Activated CD4-positive, alpha-beta T cell treated with anti-CD3 and anti-CD28 coated beads for 1 hour (primary cell): ENCODE measurements at places on chromosomes 6 and 20.

GRCh38 chr20:8082989-8083388 is 49.1 kb upstream of the PLCB1 start:
- no peak for DNase-seq

DNA sequence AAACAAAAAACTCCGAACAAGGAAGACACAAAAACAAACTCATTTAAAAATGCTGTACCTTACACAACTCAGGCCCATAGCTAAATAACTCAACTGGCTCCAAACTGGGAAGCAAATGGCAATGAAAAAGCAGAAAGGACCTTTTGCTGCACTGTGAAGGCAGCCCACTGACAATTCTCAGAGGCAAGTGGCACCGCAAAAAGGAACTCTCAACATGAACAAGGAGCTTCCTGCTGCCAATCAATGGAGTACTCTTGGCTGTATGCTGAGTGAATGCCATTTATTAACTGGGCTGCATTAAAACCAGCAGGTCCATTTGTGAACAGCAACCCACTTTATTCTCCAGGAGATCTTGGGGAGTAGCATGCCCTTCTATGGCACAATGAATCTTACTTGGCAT is 209.9 kb downstream of the PTPRK start:
- no peak for DNase-seq

- DNase-seq = no peak
Observed at GRCh38 chr20:52888096-52888495, 84.1 kb upstream of the TSHZ2 start.

DNA sequence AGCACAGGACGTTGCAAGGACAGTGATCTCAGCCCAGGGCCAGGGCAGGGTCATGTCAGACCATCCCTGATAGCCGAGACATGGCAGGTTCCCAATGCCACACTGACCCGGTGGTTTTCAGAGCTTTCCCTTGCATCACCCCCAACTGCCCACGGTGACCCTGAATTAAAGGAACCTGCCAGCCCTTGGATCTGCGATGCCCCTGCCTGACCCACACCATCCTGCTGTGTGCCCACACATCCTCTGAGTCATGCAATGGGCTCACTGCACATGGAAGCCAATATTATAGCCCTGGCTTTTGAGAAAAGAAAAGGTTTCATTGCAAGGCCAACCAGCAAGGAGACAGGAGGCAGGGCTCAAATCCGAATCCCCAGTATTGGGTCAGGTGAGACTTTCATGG is 132.6 kb upstream of the CST7 start:
- no peak for DNase-seq

DNA sequence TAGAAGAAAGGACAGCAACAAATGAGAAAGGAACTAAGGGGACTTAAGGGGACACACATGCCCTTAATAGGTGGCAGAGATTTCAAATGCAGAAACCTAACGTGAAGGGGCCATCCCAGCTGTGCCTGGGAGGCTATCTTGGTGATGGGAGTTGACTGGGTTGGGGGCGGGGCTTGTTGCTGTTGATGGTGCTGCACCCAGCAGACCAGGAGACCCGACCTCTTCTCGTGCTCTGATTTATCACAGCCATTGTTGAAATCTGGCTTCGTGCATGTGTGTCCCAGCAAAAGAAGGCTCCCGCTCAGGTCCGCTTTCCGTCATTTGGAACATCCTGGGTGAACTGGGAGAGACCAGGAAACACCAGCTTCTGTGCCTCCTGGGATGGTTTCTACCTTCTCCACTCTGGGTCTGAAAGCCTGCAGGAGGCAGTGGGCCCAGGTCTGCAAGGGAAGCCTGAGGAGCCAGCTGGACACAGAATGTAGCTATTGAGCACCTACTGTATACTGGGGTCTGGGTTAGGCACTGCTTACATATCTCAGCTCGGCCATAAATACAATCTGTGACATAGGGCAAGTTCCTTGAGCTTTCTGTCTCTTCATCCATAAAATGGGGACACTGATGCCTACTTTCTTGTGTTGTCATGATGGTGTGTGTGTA is 32.1 kb downstream of the TOX2 start:
- no peak for DNase-seq

DNA sequence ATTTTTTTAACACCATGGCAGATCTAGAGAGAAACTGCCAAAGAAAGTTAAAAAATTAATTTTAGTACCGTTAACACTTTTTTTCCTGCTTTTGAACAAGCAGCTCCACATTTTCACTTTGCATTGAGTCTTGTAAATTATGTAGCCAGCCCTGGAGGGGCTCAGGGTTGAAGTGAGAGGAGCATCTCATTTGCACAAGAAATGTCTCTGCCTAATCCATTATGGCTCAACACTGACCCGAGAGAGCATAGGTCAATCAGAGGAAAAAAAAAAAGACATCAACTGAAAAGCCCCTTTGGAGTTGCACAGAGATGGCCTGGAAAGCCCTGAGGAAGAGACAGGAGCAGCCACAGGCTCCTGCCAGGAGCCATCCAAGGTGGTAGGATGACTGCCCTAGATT is 4.3 kb upstream of the SLPI start:
- DNase-seq = no peak

DNA sequence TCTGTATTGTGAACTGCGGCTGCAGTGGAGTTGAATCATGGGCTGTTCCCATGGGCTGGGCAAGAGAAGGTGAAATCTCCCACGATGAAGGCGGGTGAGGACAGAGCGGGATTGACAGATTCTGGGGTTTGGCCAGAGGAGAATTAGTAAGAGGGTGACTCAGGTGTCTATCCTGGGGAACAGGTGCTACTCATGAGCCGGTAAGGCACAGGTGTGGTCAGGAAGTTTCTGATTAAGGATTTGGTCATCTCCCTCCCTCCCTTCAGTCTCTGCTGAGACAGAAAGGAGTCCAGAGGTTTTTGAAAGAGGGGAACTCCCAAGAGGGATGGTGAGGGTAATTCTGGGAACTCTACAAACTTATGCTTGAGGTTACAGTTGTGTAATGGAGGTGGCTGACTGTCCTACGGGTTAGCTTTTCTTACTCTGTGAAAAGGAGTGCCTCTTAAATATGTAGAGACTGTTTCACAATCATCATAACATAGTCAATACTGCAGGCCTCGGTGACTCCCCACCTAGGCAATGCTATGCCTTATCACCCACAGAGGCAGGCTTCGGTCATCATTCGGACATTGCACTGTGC is 31.5 kb downstream of the SERPINB1 start:
- DNase-seq = no peak

DNA sequence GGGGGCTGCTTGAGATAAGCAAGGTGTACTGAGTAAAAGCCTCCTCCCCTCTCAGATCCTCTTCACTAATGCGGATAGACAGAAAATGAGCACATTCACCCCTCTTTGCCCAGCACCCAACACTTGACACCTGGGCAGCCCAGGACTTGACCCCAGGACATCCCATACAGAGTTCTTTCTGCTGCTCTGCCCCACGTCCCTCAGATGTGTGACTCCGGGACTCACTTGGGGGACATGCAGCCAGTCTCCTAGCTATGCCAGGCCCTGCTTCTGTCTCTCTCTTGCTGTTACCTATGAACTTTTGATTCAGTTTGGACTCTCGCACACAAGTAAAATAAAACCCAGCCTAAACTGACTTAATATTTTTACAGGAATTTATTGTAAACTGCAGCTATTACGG is 159.9 kb downstream of the EYA2 start:
- no peak for DNase-seq

DNA sequence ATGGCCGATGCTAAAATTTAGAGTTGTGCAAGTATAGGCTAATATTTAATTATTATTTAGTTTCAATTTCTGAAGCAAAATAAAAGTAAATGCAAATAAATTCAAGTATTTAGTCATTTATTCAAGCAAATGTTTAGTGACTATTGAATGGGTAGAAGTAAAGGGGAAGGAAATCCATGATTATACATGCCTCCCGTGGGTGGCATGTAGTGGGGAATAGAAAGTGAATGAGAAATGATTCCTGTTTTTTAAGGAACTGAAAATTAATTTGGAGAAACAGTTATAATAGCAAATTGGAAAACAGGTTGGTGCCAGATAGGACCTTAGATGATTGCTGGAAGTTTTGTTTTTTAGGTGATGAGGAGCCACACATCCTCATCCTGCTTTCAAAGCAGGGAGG is 35.4 kb downstream of the FAM229B start:
- DNase-seq = no peak

- DNase-seq = no peak
Observed at GRCh38 chr20:16385462-16385861, 187.8 kb downstream of the KIF16B start.

DNA sequence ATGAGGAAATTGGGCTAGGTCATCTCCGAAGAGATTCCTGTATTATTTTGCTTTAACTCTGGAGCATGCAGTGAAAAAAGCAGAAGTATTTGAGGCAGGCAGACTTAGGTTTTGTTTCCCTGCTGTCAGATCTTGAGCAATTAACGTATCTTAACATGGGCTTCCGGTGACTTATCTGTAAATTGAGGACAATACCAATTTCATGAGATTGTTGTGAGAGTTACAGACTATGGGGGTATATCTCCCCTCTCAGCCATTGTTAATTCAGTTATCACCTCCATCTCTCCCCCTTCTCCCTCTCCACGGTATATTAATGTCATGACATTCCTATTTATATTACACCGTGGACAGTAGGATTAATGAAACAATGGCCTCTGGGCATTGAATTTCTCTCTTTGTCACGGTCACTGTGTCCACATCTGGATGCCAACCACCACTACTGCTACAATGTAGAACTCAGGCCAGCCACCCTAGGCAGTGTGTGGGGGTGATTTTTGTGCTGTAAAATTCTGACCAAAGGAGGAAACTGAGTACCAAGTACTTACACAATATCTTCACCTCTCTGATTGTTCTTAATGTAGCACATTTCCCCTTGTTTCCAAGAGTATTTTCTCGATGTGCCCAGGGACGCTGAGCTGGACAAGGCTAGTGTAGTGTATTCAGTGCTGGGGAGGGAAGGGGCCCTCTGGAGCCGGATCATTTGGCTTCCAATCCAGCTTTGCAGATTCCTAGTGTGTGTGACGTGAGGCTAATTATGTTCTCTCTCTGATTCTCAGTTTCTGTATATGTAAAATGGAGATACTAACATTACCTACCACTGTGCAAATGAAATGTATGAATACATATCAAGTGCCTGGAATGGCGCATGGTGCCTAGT is 77.2 kb downstream of the GCNT2 start:
- no peak for DNase-seq

- no peak for DNase-seq
Observed at GRCh38 chr20:25211273-25211672, 15.8 kb downstream of the ENTPD6 start.

- no peak for DNase-seq
Observed at GRCh38 chr20:38649275-38649891, 47.8 kb downstream of the ARHGAP40 start.

- DNase-seq = no peak
Observed at GRCh38 chr6:74420221-74420620, 724.2 kb downstream of the CD109 start.

- no peak for DNase-seq
Observed at GRCh38 chr6:140063021-140063399, 688.6 kb upstream of the CITED2 start.

GRCh38 chr6:133034509-133035206 is 206.5 kb upstream of the EYA4 start:
- DNase-seq = no peak

DNA sequence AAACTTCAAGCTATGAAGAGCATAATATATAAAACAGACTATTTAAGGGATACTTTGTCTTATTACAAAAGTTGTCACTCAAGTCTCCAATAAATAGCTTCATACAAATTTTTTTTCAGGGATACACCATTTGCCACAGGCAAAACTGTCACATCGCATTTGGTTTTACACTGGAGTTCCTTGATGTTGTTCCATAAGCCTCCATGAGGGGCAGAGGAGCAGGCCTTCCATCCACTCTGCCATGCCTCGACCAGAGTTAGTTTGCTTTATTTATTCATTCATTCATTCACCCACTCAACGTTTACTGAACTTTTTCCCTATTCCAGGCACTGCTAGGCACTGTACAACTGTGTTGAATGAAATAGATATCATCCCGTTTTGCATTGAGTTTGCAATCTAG is 246.6 kb downstream of the PHF3 start:
- DNase-seq = no peak

DNA sequence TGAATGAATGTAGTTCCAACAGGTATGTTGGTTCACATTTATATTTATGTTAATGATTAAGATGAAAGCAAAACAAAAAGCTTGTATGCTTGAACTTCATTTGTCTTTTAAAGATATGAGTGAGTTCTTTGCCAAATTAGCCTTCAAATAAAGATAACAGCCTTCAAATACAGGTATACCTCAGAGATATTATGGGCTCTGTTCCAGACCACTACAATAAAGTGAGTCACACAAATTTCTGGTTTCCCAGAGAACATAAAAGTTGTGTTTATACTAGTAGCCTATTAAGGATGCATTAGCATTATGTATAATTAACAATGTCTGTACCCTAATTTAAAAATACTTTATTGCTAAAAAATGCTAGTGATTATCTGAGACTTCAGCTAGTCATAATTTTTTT is 245.3 kb upstream of the MAN1A1 start:
- no peak for DNase-seq

GRCh38 chr20:5067877-5068645 is 51.7 kb downstream of the PCNA start:
- DNase-seq = no peak

- no peak for DNase-seq
Observed at GRCh38 chr6:121748376-121748775, 312.9 kb downstream of the GJA1 start.

GRCh38 chr6:8321671-8322404 is 113.5 kb downstream of the SLC35B3 start:
- no peak for DNase-seq

- no peak for DNase-seq
Observed at GRCh38 chr6:125950293-125950692, 6.3 kb upstream of the HINT3 start.

DNA sequence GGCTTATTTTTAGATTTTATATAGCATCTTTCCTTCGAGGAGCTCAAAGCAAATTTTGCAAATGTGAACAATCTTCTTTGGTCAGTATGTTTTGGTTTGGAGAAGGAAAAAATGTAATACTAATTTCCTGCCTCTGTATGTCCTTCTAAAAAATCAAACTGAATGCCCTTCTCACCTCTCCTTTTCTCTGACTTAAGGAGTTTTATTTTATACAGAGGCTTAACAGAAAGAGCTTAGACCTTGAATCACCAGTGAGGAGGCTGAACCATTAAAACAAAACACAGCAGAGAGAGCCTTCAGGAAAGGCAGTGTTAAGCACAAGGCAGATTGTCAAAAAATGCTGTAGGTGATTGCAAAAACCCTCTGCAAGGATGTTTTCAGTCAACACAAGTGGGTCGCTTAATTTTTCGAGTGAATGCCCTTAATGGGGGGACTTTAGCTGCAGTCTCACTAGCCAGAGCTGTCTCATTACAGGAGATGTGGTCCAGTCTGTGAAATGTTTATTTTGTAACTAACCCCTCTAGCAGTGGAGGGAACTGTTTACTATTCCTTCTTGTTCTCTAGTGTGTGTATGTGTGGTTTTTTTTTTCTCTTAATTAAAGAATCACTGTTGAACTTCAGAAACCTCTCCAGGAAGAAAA is 481.3 kb upstream of the CITED2 start:
- DNase-seq = no peak

GRCh38 chr20:10280018-10280908 is 61.6 kb downstream of the SNAP25 start:
- DNase-seq = no peak

- no peak for DNase-seq
Observed at GRCh38 chr6:89708316-89708715, 69.8 kb upstream of the LYRM2 start.
